ENCODE measurements at places on chromosomes 6 and 20.

- DNase-seq, result no peak
These were observed 2.6 kb upstream of the ABT1 start for GRCh38 chr6:26594131-26594498.

GRCh38 chr20:11054266-11054993, 380.6 kb upstream of the JAG1 start:
- DNase-seq, result no peak

DNA sequence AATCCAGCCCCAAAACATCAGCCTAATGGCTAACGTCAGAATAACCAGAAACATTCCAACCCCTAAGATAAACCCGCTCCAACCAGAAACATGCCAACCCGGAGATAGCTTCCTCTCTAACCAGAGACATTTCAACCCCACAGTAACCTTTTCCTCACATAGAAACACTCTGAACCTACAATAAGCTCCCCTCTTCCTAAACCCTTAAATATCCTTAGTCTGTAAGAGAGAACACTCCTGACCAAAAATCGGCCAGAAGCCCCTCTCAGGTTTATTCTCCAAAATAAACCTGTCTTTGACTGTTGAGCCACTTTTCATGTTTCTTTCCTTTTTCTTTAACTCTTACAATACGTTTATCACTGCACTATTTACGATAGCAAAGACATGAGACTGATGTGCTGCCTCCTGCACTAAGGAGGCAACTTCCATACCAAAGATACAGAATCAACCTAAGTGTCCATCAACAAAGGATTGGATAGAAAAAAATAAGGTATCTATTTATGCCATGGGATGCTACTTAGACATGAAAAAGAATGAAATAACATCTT, 5.0 kb upstream of the GABRR2 start:
- DNase-seq, result no peak

- no peak for DNase-seq
These were observed 52.3 kb downstream of the SLX4IP start for GRCh38 chr20:10487142-10488136.

DNA sequence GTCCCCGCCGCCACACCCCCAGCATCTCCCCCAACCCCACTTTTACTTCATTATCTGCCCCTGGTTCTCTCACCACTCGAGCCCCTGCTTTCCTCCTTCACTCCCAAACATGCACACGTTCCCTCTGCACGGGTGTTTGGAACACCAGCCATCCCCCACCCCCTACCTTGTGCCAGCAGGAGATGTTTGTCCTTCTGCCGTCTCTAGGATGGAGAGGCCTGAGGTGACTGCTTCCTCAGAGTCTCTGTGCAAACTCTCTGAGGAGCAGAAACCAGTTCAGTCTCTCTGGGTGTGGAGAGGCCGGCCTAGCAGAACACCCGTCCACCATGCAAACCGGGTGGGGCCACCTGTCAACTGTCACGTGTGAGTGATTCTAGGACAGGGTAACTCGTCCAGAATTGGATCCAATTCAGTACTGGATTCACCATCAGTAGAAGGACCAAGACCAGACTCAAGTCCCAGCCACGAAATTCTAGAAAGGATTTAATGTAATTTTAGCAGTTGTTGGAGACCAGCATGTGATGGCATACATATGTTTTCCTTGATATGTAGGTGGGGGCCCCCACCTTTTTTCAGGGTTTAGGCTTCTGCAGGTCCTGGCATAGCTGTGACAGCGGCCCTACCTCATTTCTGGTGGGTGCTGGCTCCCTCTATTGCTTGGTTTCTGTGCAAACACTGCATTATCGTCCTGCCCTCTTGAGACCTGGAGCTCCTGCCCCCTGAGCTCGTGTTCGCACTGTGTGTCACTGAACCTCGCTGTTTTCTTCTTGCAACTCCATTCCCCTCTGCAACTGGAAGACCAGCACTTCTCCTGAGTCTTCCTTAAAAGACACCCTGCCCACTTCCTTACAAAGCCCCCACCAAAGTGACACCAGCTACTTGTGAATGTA, at the start of gene RAET1E:
Gene RAET1E, minus strand, starts transcription at position 259 of the 890 bp plus-strand sequence. CDS start 7,212 bp downstream, outside the sequence.
- no peak for DNase-seq

- DNase-seq, result no peak
These were observed 19.1 kb downstream of the SYNJ2 start for GRCh38 chr6:158000530-158001307.

DNA sequence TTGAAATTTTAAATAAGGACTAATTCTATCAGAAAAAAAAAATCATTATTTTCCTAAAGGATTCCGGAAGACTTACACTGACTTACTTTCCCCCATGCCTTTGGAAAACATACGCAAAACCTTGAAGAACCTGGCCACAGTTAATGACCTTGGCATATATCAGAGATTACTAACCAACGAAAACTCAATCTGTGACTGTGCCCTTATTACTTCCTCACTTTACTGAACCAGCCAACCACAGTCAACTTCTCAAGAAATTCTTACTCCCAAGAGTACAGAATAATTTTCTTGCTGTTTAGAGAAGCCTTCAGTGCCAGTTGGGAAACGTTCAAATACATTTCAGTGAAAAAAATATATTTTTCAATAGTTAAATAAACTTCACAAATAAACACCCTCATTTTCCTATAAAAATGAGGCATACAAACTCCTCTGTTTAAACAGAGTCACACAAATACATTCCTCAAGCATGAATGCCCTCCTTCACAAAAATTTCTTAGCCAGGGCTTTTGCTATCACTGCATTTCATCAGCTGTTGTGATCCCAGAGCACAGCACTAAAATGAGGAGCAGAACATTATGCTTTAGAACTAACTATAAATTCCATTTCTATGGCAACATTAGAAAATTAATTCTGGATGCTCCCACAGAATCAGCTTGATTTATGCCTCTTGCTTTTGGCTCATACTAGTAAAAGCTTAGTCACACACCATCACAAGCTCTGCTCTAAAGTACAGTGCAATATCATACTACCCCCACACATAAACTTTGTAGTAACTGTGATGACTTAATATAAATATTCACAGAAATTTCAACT, 117.6 kb downstream of the DST start:
- no peak for DNase-seq

GRCh38 chr6:45415315-45415714, 37.6 kb upstream of the SUPT3H start:
- no peak for DNase-seq

DNA sequence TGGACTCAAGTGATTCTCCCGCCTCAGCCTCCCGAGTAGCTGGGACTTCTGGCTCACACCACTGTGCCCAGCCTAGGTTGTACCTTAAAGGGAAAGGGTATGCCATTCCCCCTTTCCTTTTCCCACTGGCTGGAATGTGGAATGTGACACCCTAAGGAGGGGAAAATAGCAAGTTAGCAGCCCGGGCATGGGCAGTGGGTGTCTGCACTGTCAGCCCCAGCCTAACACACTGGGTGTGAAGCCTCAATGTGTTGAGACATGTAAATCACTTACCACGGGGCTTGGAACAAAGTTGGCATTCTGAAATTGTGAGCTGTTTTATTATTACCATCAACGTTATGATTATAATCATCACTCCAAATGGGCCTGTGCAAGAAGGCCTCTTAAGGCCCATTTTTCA, 80.8 kb upstream of the PTPN1 start:
- DNase-seq, result no peak

DNA sequence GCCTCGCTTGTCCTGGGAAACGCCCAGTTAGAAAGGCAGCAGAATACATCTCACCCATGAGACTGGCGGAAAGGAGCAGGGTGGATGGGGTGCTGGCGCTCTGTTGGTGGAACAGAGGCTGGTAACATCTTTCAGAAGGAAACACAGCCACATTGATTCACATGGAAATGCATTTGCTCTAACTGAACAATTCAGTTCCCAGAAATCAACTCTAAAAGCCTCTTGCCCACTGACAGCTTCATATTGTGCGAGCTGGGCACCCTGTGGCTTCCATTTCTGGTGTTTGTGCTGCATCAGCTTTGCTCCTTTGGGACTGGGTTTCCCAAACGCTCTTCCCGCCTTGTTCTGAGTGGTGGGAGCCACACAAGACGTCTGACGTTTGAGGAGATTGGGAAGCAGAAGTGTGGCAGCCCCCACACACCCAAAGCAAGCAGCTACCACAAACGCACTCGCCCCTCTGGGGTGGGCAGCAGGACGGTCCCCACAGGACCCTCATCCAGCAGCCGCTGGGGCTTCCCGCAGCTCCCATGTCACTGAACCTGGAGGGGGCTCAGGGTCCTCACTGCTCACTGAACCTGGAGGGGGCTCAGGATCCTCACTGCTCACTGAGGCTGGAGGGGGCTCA, 229.5 kb downstream of the ERMARD start:
- peak; percentile 8 for DNase-seq

DNA sequence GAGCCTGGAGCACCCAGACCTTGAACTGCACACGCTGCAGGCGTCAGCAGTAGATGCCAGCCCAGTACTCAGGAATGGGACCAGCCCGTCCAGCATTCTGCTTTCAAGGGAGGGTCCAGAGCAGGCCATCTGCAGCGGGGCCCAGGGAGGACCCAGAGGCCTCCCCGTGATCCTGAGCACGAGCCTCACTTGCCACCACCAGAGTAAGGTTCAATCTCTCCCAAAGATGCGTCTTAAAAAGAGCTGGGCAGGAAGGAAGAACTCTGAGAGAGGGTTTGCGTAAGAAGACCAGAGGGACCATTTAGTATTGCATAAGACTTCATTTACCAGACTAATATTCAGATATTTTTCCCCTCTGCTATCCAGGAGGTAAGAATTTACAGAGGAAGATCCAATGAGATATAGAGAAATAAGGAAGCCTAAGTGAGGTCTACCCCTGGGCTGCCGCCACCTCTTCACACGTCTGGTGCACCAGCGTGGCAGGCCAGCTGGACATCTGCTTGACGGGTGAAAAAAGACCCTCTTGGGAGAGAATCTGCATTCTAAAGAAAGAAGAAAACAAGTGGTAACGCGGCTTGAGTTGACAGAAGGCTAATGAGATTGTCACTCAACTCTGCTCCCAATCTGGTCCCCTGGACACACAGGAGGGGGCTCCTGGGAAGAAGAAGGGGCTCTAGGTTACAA, 107.3 kb downstream of the PRND start:
- DNase-seq, result peak; percentile 60

- DNase-seq, result no peak
These were observed 3.7 kb downstream of the MRPS18A start for GRCh38 chr6:43683708-43684455.

DNA sequence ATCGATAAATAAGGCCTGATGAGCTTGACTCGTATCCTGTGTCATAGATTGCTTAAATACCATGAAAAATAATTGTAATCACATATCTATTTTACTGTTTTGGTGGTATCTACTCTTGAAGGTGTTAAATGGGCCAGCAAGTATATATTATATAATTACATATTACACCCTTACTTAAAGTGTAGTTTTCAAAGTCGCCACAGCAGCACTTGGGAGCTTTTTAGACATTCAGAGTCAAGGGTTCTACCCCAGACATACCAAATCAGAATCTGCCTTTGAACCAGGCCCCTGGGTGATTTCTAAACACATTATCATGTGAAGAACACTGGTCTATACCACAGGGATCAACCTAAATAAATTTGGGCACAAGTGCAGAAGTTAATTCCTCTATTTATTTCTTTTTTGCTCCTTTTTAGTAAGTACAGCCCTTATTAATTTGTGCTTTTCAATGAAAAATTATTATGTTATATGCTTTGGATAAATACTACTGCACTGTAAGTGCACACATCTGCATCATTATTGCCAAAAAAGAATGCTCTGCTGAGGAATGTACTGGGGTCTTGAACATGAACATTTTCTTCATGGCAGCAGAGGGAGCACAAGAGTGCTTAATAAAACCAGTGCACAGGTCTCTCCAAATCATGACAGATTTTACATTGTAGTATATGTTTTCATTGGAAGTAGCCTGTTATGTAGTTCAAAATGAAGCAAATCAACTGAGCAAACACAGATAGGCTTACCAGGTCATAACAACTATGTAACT, 3.1 kb upstream of the ATXN1 start:
- DNase-seq, result no peak

GRCh38 chr6:27861861-27862260, 50.3 kb downstream of the OR2B2 start:
- no peak for DNase-seq

Data from glutamatergic neuron (in vitro differentiated cells).